Adrenal gland (tissue), 19 donors: ENCODE measurements at places on chromosomes 11 and 22. TPM values are rescaled to one million over a fixed set of nuclear protein-coding genes. Genes with fewer than 3 reads are reported as not detected.
A peak's percentile ranks its signal among the peaks of the same experiment; 100 is the strongest.

PKNOX2 gene
- total RNA-seq: 2.8 TPM

SOX6 gene
- 13.9 TPM for total RNA-seq

EPS8L2 gene
- total RNA-seq: 48.3 TPM

SORL1 gene
- total RNA-seq: 14.4 TPM

FLRT1 gene
- 4.0 TPM for total RNA-seq

NFAM1 gene
- total RNA-seq: 8.5 TPM

SAA4 gene
- not detected for total RNA-seq

GRCh38 chr11:63738720-63739360 is 29.7 kb downstream of the ZFTA start:
- no peak overlapping the region for H3K27ac ChIP-seq
- H3K4me1 ChIP-seq: no peaks in the 10 kb centered on the region
- H3K4me3 ChIP-seq: no peak overlapping the region
- peak; percentile 68 for DNase-seq
- H3K27me3 ChIP-seq: no peaks in the 10 kb centered on the region

DNA sequence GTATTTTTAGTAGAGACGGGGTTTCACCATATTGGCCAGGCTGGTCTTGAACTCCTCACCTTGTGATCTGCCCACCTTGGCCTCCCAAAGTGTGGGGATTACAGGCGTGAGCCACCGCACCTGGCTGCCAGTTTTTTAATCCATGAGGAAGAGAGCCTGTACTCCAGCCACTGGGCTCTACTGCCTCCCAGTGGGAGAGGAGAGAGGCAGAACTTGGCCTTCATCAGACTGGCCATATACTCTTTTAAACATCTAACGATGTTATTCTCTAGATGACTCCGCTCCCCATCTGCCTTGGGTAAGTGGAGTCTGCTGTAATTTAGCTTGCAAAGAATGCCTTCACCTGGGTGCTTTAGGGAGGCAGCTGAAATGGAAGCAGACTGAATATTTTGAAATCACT is 34.6 kb downstream of the SLC6A5 start:
- H3K4me3 ChIP-seq: no peak overlapping the region
- no peaks in the 10 kb centered on the region for H3K4me1 ChIP-seq
- H3K27me3 ChIP-seq: no peaks in the 10 kb centered on the region
- H3K36me3 ChIP-seq: no peaks in the 10 kb centered on the region
- DNase-seq: no peak

GRCh38 chr22:21447694-21448402 is 19.3 kb upstream of the TMEM191C start:
- no peaks in the 10 kb centered on the region for H3K4me1 ChIP-seq
- no peak overlapping the region for H3K27ac ChIP-seq
- no peaks in the 10 kb centered on the region for H3K27me3 ChIP-seq
- H3K4me3 ChIP-seq: no peak overlapping the region
- peaks cover 25% of the 10 kb centered on the region for H3K36me3 ChIP-seq

DNA sequence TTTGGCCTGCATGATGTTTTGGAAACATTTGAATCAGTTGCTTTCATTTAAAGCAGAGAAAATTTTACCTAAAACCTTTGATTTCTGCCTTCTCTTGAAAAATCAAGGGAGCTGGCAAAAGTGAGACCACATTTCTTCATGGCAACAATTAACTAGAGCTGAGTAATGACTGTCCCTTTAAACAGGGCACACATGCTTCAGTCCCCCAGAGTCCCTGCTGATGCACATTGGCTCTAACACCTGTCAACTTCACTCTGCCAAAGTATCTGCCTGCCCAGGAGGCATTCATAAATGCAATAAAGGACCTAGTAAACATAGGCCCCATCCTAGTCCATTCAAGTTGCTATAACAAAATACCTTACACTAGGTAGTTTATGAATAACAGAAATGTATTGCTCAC is 87.1 kb upstream of the LDLRAD3 start:
- H3K36me3 ChIP-seq: no peaks in the 10 kb centered on the region
- no peaks in the 10 kb centered on the region for H3K4me1 ChIP-seq
- H3K27me3 ChIP-seq: no peaks in the 10 kb centered on the region
- no peak for DNase-seq
- H3K27ac ChIP-seq: no peak overlapping the region

- H3K4me3 ChIP-seq: no peak overlapping the region
- no peak overlapping the region for H3K27ac ChIP-seq
- H3K27me3 ChIP-seq: no peaks in the 10 kb centered on the region
- H3K36me3 ChIP-seq: no peaks in the 10 kb centered on the region
- no peak for DNase-seq
These were observed 59.9 kb downstream of the PPFIBP2 start for GRCh38 chr11:7573558-7574296.

DNA sequence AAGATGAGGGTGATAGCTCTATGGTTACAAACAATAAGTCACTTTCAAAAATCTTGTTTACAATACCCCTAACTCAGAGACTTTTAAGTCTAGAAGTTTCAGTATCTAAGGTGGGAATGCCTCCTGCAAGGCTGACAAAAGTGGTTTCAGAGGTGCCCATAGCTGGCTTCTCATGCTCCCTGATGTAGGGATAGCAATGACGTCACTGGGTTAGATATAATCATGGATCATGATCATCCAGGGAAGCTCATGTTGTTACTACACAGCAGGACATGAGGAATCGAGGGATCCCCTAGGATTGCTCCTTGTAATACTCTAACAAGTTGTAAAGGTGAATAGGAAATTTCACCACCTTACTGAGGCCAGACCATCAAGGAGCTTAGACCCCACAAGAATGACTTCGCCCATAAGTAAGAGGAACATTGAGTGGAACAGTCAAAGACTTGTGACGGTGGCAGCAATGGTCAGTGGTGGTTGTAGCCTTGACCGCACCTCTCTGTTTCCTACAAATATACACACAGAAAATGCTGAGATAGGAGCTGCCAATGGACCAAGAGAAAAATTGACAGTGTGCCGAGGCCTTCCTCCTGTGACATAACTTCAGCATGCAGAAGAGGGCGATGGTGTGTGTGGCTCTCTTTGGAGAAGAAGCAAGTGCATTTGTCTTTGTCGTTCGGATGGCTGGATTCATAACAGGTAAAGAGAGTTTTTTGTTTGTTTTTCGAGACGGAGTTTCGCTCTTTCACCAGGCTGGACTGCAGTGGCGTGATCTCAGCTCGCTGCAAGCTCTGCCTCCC is 15.6 kb downstream of the APOL4 start:
- H3K27me3 ChIP-seq: no peaks in the 10 kb centered on the region
- H3K4me3 ChIP-seq: no peak overlapping the region
- H3K27ac ChIP-seq: no peak overlapping the region
- DNase-seq: no peak
- no peaks in the 10 kb centered on the region for H3K36me3 ChIP-seq

DNA sequence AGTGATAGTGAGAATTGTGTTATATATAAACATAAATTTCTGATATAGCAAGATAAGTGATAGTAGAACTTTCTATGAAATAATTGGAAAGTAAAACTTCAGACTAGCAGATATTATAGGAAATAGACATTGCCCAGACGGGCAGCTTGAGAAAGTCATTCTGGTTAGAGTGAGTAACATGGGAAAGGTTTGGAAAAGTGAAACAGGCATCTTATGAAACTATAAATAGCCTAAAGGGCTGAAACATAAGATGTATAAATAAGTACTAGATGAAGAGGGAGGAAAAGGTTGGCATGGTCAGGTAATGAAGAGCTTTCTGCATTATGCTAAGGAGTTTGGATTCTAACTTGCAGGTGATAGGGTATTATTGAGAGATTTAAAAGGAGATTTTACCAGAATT is 101.3 kb downstream of the DYNC2H1 start:
- no peaks in the 10 kb centered on the region for H3K36me3 ChIP-seq
- no peaks in the 10 kb centered on the region for H3K4me1 ChIP-seq
- no peak for DNase-seq
- H3K27ac ChIP-seq: no peak overlapping the region
- no peaks in the 10 kb centered on the region for H3K27me3 ChIP-seq

DNA sequence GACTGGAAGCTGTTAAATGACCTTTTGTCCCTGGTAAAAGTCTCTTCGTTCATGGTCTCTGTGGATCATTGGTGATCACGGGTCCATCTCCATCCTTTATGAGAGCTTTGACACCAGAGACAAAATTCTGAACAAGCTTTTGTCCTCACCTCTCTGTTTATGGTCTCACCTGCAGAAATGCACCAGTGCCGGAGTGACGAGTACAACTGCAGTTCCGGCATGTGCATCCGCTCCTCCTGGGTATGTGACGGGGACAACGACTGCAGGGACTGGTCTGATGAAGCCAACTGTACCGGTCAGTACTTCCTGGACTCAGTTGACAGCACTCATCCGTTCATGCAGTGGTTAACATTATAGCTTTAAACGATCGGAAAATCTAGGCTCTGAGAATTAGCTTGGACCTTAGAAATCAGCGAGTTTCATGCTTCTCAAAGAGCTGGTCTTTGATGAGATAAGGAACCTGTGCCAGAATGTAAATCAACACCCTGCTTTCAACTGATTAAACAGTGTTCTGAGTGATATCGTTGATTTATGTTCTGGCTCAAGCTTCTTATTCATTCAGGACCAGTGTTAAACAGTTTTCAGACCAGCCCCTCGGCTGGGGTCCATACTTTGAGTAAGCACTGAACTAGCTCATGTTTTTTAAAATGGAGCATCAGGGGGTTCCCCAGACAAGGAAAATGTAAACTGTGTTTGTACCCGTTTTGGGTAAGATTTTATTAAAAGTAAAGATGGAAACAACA is 124.5 kb upstream of the SORL1-AS1 start:
- H3K4me3 ChIP-seq: no peak overlapping the region
- no peaks in the 10 kb centered on the region for H3K36me3 ChIP-seq
- H3K4me1 ChIP-seq: peaks cover 8% of the 10 kb centered on the region
- no peaks in the 10 kb centered on the region for H3K27me3 ChIP-seq
- DNase-seq: no peak
- no peak overlapping the region for H3K27ac ChIP-seq

GRCh38 chr11:21148376-21148775 is 479.0 kb downstream of the NELL1 start:
- no peak overlapping the region for H3K27ac ChIP-seq
- no peak for DNase-seq
- H3K4me1 ChIP-seq: no peaks in the 10 kb centered on the region

DNA sequence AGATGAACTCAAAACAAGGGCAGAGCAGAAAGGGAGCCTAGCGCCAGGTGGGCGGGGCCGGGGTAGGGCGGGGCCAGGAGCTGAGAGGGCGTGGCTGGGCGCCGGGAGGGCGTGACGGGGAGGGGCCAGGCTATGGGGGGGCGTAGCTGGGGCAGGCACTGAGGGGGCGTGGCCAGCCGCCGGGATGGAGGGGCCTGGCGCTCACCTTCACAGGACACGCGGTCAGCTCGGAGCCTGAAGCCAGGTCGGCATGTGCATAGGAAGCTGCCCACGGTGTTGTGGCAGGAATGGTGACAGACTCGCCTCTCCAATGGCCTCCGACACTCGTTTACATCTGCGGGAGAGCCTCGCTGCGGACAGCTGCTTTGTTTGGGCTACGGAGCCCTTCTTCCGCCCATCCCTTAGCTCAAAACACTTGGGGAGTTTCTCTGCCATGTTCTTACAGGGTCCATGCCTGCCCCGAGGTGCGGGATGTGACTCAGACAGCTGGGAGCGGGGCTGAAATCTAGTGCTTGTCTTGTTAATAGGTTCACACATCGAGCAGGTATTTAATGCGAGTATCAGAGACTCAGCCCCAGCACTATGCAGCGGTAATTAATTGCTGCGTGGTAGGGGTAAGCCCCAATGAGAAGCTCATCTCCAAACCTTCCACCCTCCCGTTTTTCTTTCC is 13.4 kb downstream of the VWCE start:
- H3K4me1 ChIP-seq: no peaks in the 10 kb centered on the region
- H3K27me3 ChIP-seq: no peaks in the 10 kb centered on the region
- no peak overlapping the region for H3K27ac ChIP-seq

DNA sequence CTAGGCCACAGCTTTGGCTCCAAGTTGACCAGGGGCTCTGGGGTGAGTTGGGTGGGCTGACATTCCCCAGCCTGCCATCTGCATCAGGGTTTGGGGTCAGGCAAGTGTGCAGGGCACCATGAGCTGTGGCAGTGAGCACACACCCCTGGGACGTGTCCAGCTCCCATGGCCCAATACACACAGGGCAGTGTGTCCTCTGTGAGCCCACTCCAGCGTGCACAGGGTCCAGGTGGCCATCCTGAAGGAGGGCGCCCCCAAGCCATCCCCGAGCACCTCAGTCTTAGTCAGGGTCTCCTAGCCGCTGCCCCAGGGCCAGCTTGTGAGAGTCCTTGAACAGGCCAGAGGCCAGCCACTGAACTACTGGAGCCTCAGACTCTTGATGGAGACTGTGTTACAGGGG is 1.2 kb upstream of the FGF3 start:
- H3K27ac ChIP-seq: no peak overlapping the region
- no peak overlapping the region for H3K4me3 ChIP-seq
- no peaks in the 10 kb centered on the region for H3K4me1 ChIP-seq

GRCh38 chr11:303363-303762 is 4.0 kb upstream of the IFITM5 start:
- H3K4me1 ChIP-seq: peaks cover 5% of the 10 kb centered on the region
- no peak overlapping the region for H3K27ac ChIP-seq
- no peak overlapping the region for H3K4me3 ChIP-seq
- peaks cover 9% of the 10 kb centered on the region for H3K27me3 ChIP-seq
- no peaks in the 10 kb centered on the region for H3K36me3 ChIP-seq

DNA sequence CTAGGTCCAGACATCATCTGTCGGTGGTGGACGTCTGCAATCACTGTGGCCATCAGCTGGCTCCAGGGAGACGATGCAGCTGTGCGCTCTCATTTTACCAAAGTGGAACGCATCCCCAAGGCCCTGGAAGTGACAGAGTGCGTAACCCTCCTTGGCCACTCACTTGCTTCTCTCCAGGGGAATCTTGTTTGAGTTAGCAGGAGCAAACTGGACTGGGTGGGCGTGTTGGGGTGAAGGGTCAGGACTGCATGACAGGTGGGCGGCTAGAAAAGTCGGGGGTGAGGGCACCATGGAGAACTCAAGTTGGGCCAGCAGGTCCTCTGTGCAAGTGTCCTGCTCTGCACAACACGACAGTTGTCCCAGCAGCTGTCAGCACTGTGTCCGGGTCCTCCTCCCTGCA is 16.2 kb downstream of the SHISA8 start:
- peaks cover 13% of the 10 kb centered on the region for H3K4me1 ChIP-seq
- H3K27ac ChIP-seq: no peak overlapping the region
- no peak for DNase-seq
- no peak overlapping the region for H3K4me3 ChIP-seq
- no peaks in the 10 kb centered on the region for H3K27me3 ChIP-seq
- H3K36me3 ChIP-seq: peaks cover 98% of the 10 kb centered on the region

DNA sequence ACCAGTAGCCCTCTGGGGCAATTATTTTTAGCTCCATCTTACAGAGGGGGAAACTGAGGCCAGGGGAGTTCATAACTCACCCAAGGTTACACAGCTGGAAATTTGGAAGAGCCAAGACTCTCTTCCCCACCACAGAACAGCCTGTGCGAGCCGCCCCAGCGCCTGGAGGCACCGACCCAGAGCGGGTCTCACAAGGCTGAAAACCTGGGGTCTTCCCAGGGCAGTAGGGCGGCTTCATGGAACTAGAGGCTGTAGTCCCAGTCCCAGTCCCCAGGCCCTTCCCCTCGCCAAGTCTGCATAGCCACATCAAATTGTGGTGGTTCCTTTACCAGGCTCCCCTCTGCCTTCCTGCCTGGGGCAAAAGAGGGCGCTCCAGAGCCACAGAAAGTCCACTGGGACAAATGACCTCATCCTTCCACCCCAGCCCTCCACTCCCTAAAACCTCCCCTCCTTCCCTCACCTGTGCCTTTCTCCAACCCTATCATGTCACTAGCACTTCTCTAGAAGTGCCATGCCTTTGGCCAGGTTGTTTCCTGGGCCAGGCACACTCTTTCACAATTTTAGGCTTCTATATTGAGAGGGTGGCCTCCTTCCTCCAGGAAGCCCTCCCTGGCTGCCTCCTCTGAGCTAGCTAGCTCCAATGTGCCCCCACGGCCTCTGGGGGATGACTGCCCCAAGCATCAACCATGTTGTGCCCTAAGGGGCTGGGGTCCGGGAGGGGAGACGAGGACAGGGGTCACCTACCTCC is 15.2 kb upstream of the CDC42EP1 start:
- H3K36me3 ChIP-seq: no peaks in the 10 kb centered on the region
- no peak overlapping the region for H3K4me3 ChIP-seq
- H3K4me1 ChIP-seq: peaks cover 36% of the 10 kb centered on the region
- peak; percentile 89 for DNase-seq
- H3K27ac ChIP-seq: peak overlapping the region; percentile 93
- H3K27me3 ChIP-seq: no peaks in the 10 kb centered on the region
